ENCODE measurements at places on chromosomes 2 and 18.

DNA sequence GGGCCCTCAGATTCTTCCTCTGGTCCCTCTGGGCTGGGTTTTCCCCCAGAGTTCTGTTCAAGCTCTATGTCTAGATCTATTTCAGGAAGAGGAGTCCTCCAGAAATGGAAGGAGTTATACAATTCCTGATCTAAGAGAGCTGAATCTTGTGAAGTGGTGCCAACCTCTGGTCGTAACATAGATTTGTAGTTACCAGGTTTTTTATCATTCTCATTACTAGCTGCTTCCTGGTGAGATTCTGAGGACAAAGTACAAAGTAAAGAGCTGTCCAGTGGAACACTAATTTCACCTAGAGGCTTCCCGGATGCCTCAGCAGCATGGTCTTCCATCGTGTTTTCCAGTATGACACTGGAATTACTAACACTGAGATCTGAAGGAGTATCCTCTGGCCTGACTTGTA lies 44.1 kb downstream of the PPP4R1 start:
- no peak for DNase-seq

DNA sequence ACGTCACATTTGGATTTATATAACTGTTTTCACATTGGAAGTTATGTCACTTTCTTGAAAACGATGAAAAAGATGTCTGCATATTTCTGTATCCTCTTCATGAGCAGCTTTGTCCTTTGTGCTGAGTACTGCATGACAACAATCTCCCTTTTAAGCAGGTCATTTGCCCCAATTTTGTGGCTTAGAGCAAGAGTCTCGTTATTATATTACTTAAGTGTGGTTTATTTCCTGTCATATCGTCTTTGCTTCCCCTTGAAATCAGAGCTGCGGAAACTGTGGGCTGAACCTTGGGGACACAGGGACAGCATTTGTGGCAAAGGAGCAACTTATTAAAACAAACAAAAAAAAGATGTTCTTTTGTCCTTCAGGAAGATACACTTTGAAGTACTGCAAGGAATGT lies 254.0 kb upstream of the DSEL start:
- DNase-seq: no peak

DNA sequence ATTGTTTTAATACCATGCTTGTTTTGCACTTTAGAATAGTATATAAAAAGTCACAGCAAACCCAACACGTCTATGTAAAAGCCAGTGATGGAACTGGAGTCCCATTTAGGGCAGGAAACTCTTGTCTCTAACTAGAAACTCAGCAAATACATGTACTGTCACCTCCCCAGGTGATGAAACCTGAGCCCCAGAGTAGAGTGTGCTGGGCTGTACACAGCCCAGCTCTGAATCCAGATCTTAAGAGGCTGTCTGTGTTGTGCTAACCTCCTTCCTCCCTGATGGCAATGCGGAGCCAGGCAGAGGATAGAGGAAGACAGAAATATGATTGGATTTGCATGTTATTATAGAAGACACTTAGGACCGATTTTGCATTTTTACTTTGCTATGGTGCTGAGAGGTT lies 317.5 kb upstream of the TRIB2 start:
- no peak for DNase-seq

DNA sequence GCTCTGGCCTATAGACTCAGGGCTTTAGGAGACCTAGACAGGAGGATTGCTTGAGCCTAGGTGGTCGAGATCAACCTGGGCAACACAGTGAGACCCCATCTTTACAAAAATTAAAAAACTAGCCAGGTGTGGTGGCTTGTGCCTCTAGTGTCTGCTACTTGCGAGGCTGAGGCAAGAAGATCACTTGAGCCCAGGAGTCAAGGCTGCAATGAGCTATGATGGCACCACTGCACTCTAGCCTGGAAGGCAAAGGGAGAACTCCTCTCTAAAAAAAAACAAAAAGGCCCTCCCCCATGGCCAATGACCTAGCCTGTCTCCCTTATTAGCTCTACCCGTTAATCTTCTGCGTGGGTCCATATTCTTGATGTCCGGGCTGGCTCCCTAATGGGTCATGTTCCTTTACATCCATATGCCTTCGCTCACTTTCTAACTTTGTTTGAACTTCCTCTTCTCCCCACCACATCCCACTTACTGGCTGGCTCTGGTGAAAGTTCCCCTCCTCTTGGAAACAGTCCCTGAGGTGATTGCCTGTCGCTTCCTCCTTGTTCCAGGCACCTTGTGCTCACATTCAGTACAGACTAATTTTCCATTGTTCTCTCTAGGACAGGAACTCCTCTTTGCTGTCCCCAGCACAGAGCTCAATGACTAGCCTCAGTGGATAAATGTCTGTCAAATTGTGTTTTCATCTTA lies 103.0 kb downstream of the AFF3 start:
- no peak for DNase-seq

DNA sequence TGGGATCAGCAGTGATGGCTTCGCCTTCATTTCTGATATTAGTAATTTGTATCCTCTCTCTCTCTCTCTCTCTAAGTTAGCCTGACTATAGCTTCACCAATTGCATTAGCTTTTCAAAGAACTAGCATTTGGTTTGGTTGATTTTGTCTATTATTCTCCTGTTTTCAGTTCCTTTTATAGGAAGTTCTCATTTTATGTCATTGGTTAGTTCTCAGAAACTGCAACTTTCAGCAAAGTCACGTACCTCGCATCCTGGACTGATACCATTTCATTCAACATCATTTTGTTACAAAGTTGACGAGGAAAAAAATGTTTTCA lies 450.8 kb downstream of the EIPR1 start:
- no peak for DNase-seq

- DNase-seq: peak; percentile 66
These were observed 502 bp downstream of the TUBB6 start for GRCh38 chr18:12308386-12309100.

GRCh38 chr2:15561574-15562344 lies 625 bp upstream of the NBAS start:
- no peak for DNase-seq

- DNase-seq: no peak
These were observed 2.7 kb upstream of the COL3A1 start for GRCh38 chr2:188971432-188971861.

DNA sequence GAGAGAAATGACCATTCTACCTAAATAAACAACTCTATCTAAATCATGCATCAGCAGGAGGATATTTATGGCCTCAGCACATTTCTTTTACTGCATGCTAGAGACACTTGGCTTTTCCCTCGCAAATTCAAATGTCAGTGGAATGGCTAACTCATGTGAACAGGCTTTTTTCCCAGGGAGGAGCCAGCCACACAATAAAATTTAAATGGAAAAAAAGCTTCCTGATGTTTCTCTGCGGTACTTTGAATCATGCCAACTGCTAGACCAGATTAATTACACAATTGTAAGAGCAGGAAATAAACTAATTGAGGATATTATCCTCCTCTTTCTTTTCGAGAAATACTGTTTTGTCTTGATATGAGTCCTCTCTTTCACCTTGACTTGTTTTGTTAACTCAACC lies 676.3 kb downstream of the IRS1 start:
- no peak for DNase-seq

DNA sequence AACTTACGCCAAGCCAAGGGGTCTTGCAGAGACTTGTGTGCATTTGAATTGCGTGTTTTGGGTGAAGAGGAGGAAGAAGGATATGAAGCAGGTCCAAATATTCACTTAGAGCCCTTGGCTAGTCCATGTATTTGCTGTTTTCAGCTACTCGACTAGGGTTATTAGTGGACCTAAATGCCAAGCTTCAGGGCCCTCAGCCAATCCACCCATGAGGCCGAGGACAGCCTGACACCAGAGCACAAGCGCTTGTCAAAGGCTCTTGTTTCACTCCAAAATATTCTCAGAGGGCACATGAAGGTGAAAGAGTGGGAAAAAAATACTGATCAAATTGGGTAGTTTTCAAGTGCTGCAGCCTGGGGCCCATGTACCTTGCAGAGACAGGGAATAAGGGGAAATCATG lies 174.8 kb upstream of the ACAA2 start:
- no peak for DNase-seq

- no peak for DNase-seq
These were observed 2071.3 kb upstream of the CELF4 start for GRCh38 chr18:39636931-39637330.

GRCh38 chr18:65326805-65327204 lies 424.0 kb upstream of the CDH7 start:
- no peak for DNase-seq

DNA sequence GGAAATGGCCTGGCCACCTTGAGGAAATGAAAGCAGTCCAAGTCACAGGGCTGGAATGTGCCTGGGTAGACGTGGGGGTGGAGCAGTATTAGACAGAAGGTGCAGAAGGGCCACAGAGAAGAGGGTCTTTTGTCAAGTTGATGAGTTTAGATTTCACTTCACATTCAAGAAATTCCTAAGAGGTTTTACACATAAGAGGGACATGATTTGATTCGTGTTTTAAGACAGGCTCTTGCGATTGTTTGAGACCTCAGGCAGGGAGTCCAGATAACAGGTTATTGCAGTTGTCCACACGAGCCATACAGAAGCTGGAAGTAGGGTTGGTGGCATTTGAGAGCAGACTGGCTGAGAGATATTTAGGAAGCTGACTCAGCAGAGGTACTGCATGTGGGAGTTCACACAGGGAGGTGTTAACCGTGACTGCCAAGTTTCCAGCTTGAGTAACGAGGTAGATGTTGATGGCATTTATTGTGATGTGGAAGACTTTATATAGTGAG lies 64.6 kb downstream of the NEB start:
- no peak for DNase-seq

DNA sequence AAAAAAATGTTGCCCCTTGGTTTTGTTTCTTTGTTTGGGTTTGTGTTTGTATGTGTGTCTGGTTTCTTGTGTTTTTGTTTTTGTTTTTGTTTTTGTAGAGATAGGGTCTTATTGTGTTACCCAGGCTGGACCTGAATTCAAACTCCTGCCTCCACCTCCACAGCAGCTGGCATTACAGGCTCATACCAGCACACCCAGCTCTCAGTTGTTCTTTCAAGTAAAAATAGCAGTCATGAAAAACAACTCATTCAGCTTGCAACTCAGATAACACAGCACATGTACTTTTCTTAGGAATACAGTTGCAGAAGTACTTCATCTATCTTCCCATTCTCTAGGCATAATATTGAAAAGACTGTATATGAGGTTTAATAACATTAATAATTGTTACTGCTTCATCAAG lies 37.0 kb downstream of the ZC3H8 start:
- no peak for DNase-seq

DNA sequence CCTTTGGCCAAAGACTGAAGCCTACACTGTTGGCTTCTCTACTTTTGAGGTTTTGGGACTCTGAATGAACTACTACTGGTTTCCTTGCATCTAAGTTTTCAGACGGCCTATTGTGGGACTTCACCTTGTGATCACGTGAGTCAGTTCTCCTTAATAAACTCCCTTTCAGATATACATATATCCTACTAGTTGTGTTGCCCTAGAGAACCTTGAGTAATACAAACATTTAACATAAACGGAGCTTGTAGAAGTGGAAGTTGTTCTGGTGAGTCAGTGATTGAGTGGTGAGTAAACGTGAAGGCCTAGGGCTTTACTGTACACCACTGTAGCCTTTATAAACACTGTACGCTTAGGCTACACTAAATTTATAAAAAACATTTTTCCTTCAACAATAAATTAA lies 107.2 kb upstream of the CDH2 start:
- no peak for DNase-seq

DNA sequence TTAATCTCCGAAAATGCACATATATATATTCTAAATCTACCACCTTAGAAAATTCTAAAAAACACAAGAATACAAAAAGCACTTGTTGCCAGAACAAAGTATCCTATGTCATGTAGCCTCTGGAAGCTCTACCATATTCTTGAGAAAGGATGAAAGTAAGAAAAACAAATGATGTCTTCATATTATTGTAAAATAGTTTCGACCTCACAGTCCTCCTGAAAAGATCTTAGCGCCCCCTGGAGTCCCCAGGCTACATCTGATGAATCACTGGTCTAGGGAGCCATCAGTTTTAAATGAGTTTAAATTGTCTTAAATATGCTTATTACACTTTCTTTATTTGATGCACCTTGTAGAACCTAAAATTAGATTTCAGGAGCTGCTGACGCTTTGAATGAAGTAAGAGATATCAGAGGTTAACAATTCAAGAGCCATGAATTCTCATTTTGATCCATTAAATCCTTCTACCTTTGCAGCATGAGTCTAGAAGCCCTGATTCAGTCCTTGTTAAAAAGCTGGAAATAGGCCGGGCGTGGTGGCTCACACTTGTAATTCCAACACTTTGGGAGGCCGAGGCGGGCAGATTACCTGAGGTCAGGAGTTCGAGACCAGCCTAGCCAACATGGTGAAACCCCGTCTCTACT lies 138.8 kb downstream of the MCFD2 start:
- peak; percentile 45 for DNase-seq

GRCh38 chr2:38610851-38611801 lies 8.4 kb upstream of the HNRNPLL start:
- no peak for DNase-seq

DNA sequence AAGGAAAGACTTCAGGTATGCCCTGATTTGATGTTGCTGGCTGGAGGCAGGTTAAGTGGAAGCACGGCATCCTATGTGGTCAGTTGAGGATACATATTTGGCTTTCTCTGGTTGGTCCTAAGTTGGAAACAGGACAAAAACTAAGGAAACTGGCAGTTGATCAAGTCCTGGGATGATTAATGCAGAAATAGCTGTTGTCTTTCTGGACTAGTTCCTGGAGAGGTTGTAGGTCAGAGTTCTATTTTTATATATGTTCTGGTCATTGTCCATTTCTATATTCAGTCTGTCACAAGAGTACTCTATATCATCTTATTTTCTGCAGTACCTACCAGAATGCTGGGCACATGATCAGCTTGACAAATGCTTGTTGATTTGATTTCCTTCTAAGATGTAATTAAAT lies 4.0 kb upstream of the SLC35F5 start:
- DNase-seq: no peak

DNA sequence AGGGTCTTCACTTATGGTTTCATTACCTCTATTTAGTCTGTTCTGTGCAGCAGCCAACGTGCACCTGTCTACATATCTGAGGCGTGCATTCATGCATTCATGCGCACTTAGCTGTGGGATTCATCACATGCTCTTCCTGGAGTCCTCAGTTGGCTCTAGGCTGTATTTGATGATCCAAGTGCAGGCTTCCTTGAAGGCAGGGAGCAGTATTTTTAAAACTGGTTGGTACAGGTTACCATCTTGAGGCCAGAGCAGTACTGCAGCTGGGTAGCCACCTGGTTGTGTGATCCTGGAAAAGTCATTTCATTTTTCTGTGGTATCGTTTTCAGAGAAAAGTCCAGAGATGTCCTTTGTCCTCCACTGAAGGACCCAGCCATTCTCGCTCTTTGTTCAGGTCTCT lies 109.8 kb downstream of the EN1 start:
- DNase-seq: no peak

DNA sequence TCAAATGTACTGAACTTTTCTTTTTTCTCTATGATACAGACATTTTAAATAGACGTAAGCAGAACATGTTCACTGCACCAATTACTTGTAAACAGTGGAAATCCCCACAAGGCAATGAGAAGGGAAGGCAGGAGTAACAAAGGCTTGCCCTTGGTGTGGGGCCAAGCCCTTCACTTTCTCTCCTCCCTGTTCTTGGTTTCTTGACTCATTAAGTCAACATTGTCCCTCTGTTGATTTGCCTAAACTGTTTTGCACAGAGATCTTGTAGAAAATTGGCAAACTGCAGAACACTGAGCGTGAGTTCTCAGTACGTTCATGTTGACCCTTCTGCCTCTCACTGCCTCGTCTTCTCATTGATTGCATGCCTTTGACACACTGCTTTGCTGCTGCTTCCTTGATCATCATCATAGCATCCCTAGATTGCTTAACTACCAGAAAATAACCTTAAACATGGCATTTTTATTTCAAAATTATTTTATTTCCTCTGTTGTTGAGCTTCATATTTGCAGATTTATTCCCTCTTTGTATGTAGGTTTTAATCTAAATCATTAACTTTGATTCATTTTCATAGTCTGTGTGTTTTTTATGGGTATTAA lies 257.7 kb downstream of the PTGR3 start:
- no peak for DNase-seq

Measured in H9 (cell line).